Activated naive CD8-positive, alpha-beta T cell treated with anti-CD3 and anti-CD28 coated beads, Interleukin-2, amount 10 ng/mL, durations not matched to agents 7 days and 5 days (primary cell): ENCODE measurements at places on chromosomes 6 and 20. TPM values are rescaled to one million over a fixed set of nuclear protein-coding genes. Genes with fewer than 3 reads are reported as not detected.

DEFB132 gene
- not detected for total RNA-seq

ARHGAP18 gene
- total RNA-seq = 12.7 TPM

RAET1L gene
- not detected for total RNA-seq

HLA-B gene
- 5,542 TPM for total RNA-seq

CST2 gene
- not detected for total RNA-seq

CST1 gene
- not detected for total RNA-seq

TGM2 gene
- 0.43 TPM for total RNA-seq

DEFB127 gene
- total RNA-seq = not detected

NKX2-2 gene
- not detected for total RNA-seq

CST4 gene
- not detected for total RNA-seq

WFDC10B gene
- total RNA-seq = not detected

RING1 gene
- 41.2 TPM for total RNA-seq

FABP7 gene
- not detected for total RNA-seq

MAFB gene
- 3.1 TPM for total RNA-seq

OPN5 gene
- not detected for total RNA-seq

CUTA gene
- 209 TPM for total RNA-seq

ANKRD66 gene
- total RNA-seq = not detected

ANGPT4 gene
- not detected for total RNA-seq

EPHA7 gene
- total RNA-seq = not detected

OOEP gene
- 1.4 TPM for total RNA-seq

CDK19 gene
- 30.0 TPM for total RNA-seq
